Activated naive CD4-positive, alpha-beta T cell treated with Interleukin-2 at 50 U/mL for 16 hours (primary cell): ENCODE measurements at places on chromosomes 16 and 17.

DNA sequence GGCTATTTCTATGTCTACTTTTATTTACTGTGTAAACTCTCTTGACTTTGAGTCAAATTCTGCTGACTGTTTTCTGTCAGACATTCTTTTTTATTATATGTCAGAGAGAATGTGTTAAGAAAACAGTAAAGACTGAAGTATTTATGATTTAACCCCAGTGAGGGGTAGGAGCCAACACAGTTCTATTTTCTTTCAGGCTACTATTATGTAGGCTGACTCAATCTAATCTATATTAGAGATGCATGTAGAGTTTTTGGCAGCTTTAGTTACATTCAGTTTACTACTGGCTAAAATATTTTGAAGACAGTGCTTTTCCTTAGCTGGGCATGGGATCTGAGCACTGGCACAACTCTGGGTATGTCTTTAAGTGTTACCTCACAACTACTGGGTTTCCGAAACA, 1108.0 kb downstream of the CDH11 start:
- DNase-seq: no peak

DNA sequence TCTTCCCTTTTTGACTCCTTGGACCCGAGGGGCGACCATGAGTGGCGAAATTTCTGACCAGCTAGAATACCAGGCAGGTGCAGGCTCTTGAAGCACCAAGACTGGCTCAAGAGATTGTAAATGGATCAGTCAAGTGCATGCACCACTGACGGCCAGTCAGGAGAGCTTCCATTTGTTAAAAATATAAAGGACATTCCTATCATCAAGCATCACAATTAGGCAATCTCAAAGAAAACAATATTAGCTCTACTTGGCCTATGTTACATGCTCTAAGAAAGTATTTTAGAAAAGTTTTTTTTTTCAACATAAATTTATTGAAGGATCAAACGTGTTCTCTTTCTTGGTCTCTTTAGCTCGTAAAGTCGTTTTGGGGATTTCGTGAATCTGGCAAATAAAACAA, 1.5 kb upstream of the PRKCA start:
- no peak for DNase-seq

GRCh38 chr16:57478396-57479204, 7.7 kb downstream of the DOK4 start:
- no peak for DNase-seq

- no peak for DNase-seq
Measured at GRCh38 chr17:66739553-66739952, 95.4 kb upstream of the CACNG5 start.

DNA sequence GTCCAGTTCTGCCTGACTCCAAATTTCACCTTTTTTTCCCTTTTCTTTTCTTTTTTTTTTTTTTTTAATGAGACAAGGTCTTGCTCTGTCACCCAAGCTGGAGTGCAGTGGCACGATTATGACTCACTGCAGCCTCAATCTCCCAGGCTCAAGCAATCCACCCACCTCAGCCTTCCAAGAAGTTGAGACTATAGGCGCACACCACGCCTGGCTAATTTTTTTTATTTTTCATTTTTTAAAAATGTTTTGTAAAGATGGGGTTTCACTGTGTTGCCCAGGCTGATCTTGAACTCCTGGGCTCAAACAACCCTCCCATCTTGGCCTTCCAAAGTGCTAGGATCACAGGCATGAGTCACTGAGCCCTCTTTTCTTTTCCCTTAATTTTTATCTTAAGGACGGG, 33.4 kb upstream of the RBBP6 start:
- DNase-seq: no peak

DNA sequence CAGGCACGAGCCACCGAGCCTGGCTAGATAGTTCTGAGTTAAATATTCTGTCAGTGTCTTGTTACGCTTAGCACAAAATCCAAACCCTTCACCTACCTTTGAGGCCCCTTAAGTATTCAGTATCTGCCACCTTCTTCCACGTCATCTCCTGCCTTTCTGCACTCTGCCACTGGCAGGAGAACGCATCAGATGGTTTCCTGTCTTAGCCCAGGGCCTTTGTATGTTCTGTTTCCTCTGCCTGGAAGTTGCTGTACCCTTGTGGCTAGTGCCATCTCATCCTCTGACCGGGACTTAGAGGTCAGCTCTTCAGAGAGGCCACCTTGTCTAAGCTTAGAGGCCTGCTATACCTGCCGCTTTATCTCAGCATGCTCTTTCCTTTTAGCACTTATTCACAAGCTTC, 67.5 kb upstream of the LGALS9 start:
- DNase-seq: no peak

GRCh38 chr16:10562361-10562899, 18.0 kb downstream of the EMP2 start:
- no peak for DNase-seq

- DNase-seq: peak; percentile 75
Measured at GRCh38 chr17:8994319-8994718, 27.0 kb upstream of the NTN1 start.

- DNase-seq: no peak
Measured at GRCh38 chr17:54785643-54786268, 114.9 kb upstream of the TOM1L1 start.
